ENCODE measurements at places on chromosomes 2 and 18.

DNA sequence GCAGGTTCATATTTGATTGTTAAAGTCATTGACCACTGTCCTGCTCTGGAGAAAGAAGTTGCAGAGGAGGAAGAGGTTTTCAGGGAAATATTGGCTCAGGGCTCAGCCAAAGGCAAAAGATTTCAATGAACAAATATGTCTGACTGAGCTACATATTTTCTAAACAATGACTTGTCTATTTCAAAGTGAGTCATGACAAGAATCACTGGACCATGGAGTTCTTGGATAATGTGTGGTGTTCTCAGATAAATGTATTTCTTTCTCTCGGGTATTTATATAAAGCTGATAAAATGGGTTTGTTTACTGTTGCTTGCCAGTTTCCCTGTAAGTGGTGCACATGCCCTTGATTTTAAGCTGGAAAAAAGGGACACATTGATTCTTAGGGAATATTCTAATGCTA is 34.3 kb upstream of the RMP24 start:
- no peak for DNase-seq

DNA sequence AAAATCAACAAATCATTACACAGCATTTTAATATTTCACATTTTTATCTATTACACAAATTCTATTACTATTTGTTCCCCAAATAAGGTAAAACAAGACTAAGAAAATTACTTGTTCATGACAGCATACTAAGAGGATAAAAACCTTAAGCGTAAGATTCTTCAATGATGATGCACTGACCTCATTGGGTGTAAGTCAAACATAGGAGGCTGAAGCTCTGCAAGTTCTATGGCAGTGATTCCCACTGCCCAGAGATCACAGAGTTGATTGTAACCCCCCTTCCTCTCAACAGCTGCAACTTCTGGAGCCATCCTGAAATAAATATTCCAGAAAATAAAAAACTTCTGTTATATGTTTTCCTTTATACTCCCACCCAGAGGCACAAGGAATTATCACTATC is 82.2 kb upstream of the CDKL4 start:
- no peak for DNase-seq

- no peak for DNase-seq
These were observed 33.9 kb downstream of the COX7A2L start for GRCh38 chr2:42327125-42327524.

- no peak for DNase-seq
These were observed 229.1 kb upstream of the FN1 start for GRCh38 chr2:215664847-215665525.

Data from stimulated activated CD4-positive, alpha-beta T cell treated with anti-CD3 and anti-CD28 coated beads, TNF-alpha, amount 100 ng/mL, for 48 hours (primary cell).